Glutamatergic neuron (in vitro differentiated cells): ENCODE measurements at places on chromosomes 12 and 14. TPM values are rescaled to one million over a fixed set of nuclear protein-coding genes. Genes with fewer than 3 reads are reported as not detected.

DNA sequence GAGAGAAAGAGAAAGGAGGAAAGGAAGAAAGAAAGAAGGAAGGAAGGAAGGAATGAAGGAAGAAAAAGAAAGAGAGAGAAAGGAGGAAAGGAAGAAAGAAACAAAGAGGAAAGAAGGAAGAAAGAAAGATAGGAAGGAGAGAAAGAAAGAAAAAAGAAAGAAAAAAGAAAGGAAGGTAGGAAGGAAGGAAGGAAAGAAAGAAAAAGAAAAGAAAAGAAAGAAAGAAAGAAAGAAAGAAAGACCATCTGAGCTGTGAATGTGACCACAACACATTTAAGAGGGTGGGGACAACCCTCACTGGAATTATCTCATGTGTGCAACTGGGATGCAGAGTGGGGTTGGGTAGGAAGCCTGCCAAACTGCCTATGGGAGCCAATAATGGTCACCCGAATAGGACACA, 36.0 kb upstream of the BATF start:
- H3K36me3 ChIP-seq = peaks cover 4% of the 10 kb centered on the region
- no peak overlapping the region for H3K27ac ChIP-seq
- no peaks in the 10 kb centered on the region for H3K27me3 ChIP-seq
- H3K4me1 ChIP-seq = no peaks in the 10 kb centered on the region
- no peak overlapping the region for H3K4me3 ChIP-seq

DNA sequence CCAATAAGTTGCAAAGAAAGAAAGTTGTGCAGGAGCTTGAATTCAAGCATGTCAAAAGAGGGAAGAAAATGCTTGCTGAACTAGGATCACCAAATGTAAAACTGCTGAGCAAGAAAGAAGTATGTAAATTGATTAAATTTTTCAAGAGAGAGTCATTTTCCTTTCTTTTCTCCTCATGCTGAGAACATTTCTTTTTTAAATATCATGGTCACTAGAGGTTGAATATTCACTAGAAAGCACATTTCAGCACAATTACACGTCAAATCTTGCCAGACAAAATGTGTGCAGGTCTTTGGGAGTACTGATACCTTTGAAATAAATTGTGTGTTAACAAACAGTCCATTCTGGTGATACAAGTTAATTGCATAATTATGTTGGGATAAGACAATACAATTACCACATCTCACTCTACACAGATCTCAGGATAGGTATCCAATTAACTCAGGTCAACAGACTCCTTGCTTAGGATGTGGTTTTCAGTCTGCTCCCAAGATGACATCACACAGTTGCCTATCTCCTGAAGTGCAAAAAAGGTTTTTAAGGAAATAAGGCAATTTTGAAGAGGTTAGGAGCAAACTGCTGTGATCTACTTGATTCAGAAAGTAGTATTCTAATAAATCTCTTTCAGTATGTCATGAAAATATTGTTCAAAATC, 862.2 kb downstream of the RPS29 start:
- H3K36me3 ChIP-seq = no peaks in the 10 kb centered on the region
- no peak overlapping the region for H3K27ac ChIP-seq
- peaks cover 7% of the 10 kb centered on the region for H3K4me1 ChIP-seq
- H3K27me3 ChIP-seq = no peaks in the 10 kb centered on the region
- DNase-seq = no peak

Gene PTPRO
- total RNA-seq = 32.5 TPM

DNA sequence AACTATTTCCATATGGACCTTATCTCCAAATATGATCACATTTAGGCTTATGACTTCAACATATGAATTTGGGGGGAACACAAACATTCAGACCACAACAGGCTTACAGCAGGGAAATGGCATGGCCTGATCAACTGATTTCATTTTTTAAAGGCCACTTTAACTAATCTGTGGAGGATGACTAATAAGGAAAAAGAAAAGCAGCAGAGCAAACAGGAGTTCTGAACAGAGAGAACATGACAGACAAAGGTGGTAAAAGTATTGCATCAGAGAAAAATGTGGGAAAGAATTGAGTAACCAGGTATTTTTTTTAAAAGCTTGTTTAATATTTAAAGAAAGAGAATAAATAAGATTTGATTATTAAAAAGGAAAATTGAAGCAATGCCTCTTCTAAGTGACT, 366.1 kb upstream of the TMPO start:
- no peak for DNase-seq
- H3K4me1 ChIP-seq = peaks cover 2% of the 10 kb centered on the region
- H3K4me3 ChIP-seq = no peak overlapping the region
- no peak overlapping the region for H3K27ac ChIP-seq

DNA sequence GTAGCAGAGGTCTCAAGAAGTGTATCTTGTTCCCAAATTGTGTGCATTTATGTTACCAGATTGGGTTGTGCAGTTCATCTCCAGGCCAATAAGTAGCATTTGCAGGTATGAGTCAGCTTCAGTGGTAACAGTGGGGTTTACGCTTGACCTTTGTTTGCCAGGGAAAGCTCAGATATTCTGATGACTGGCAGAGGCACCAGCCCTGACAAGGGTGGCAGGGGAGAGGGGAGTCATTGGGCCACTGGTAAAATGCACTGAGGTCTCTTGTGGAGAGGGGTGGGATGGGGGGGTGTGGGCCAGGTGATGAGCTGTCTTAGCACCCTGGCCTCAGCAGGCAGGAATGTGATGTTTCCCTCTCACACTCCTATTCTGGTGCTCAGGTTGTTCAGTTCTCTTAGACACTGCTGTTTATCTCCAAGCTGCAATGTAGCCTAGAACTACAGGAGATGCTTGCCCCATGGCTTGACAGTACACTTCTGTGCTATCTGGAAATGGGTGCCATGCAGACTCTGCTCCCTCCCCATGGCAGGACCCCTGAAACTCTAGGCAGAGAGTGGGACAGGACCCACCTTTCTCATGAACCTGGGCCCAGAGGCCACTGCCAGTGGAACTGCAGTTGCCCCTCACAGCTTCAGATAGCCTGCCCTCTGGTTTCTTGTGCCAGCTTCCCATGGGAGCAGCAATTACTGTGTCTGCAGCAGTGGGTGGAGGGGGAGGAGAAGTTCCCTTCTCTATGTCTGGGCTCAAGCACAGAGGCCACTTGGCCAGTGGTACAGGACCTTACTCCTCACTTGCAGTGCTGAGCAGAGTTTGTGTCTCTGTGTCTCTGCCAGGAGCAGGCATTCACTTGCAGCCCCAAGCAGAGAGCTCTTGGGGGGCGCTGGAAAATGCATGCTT, 31.9 kb downstream of the USP15 start:
- H3K27ac ChIP-seq = no peak overlapping the region
- peaks cover 12% of the 10 kb centered on the region for H3K36me3 ChIP-seq
- H3K4me3 ChIP-seq = no peak overlapping the region
- no peak for DNase-seq
- peaks cover 6% of the 10 kb centered on the region for H3K4me1 ChIP-seq
- peaks cover under 1% of the 10 kb centered on the region for H3K27me3 ChIP-seq

- H3K36me3 ChIP-seq = no peaks in the 10 kb centered on the region
- no peak overlapping the region for H3K27ac ChIP-seq
- DNase-seq = no peak
Observed at GRCh38 chr12:27233814-27234213, 10.3 kb upstream of the STK38L start.
